Fibroblast of villous mesenchyme (primary cell): ENCODE measurements at places on chromosomes 6 and 20.

- no peak for DNase-seq
These were observed 94.2 kb downstream of the ERMARD start for GRCh38 chr6:169845426-169846285.

DNA sequence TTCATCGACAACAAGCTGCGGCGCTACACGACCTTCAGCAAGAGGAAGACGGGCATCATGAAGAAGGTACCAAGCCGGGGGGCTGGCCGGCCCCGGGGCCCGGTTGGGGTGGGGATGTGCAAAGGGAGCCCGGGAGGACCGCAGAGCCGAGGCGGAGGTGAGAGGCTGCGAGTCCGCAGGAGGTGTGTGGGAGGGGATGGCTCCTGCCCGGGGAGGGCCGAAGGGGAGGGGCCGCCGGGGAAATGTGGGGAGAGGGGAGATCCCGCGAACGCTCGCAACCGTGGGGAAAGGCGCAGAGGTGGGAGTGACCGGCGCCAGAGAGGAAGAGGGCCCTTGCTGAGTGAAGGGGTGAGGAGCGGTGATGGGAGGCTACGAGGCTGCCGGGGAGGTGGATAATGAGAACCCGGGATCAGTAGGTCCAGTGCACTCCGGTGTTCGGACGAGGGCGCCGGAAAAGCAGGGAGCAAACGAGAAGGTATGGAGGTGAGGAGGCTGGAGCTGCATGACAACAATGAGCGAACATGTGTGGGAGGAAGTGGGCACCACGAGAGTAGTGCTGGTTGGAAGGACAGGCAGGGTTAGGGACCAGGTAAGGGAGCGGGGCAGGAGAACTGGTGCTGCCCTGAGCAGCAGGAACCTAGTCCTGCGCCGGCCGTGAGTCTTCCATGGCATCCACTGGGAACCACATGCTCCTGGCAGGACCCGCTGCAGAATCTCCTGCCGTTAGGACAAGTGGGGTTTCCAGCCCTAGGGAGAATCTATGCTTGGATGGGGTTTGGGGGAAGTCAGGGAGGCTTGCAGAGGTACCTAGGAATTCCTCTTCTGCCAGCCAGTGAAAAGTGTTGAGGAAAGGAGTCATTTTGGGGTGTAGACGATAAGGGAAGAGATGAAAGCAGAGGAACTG is 1.3 kb downstream of the SRF start:
- peak; percentile 33 for DNase-seq

GRCh38 chr6:91926827-91927226 is 1340.0 kb upstream of the MAP3K7 start:
- DNase-seq, result no peak

DNA sequence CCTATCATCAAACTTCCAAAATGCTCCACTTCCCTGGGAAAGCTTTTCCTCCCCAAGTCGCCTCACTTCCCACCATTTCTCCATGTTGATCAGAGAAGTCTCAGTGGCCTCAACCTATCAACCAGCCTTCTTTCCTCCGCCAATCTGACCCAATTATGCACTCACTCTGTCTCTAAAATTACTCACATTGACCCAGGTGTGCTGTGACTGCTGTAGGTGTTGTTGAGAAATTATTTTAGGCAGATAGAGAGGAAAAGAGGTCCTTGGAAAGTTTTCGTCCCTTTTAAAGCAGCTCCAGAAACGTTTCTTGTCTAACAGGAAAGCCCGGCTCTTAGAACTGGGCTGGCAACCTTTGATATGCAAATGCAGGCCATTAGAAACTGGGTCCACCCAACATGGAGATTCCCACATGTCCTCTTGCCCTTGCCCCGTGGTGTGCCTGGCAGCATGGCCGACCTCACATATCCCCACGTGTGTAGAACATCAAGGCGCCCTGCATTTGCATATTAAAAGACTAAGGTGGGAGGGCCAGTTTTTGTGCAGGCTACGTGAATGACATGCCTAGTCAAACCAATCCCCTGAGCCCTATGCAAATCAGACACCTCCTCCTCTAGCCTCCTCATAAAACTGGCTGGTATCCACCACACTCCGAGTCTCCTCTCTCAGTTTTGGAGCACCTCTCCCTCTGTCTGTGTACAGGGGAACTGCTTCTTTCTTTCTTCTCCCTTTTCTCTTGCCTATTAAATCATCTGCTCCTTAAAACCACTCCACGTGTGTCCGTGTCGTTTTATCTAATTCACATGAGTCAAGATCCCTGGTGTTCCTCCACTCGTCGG is 12.9 kb downstream of the IPCEF1 start:
- peak; percentile 65 for DNase-seq

- DNase-seq, result no peak
These were observed 195.9 kb upstream of the CST7 start for GRCh38 chr20:24753130-24753529.
